CD4-positive, alpha-beta T cell treated with Interleukin-6 at 100 ng/mL for 8 hours (primary cell): ENCODE measurements at places on chromosomes 16 and 17.

GRCh38 chr17:35577830-35578196 is 558 bp downstream of the PEX12 start:
- no peak for DNase-seq

GRCh38 chr17:16511593-16511992 is 19.6 kb upstream of the LRRC75A start:
- DNase-seq = no peak

DNA sequence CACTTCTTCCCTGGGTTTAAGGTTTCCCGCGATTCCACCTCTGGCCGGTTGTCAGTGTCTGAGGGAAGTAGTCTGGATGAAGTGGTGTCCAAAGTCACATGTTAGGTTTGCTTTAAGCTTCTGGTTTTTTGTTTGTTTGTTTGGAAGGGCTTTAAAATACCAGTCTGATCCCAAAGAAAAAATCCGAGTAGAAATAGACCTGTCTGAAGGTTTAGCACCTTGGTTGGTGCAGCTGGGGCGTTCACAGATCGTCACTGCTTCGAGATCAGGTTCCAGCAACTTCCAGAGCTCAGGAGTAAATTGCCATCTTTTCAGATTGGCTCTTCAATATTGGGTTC is 567 bp downstream of the TMEM97 start:
- no peak for DNase-seq

- DNase-seq = no peak
These were observed 70.3 kb downstream of the SDR42E1 start for GRCh38 chr16:81940781-81941560.

GRCh38 chr17:57512258-57512657 is 232.8 kb downstream of the CCDC182 start:
- no peak for DNase-seq

GRCh38 chr16:24609740-24610415 is 70.5 kb downstream of the RBBP6 start:
- DNase-seq = no peak

DNA sequence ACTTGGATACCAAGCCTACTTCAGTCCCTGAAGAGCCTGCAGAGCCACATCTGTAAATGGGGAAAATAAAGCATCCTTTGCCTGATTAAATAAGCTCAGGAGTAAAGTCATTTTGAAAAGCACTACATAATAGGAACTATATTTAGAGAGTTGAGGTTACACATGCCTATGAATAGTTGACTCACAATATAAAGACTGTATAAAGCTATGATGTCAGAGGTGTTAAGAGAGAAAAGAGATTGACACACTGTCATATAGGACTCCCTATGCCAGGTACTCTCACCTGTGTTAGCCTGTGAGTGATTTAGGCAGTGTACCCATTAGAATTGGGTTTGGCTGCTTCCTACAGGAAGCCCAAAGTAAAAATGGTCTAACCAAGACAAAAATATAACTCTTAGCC is 87.7 kb upstream of the CRHR1 start:
- DNase-seq = no peak

DNA sequence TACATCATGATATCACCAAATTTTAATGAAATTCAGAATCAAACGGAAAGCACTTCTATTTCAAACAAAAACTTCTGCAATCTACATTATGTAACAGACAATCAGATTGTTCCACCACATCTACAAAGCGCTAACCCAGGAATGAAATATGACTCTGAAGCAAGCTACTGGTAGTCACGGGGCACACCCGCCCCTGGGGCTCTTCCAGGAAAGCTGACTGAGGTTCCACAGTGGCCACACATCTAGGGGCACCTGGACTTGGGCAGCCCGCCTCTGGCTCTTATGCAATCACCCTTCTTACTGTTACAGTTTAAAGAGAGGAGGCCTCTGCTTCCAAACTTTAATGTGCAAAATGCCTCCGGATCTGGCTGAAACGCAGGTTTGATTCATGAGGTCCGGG is 27.5 kb downstream of the ZCCHC14 start:
- DNase-seq = no peak

DNA sequence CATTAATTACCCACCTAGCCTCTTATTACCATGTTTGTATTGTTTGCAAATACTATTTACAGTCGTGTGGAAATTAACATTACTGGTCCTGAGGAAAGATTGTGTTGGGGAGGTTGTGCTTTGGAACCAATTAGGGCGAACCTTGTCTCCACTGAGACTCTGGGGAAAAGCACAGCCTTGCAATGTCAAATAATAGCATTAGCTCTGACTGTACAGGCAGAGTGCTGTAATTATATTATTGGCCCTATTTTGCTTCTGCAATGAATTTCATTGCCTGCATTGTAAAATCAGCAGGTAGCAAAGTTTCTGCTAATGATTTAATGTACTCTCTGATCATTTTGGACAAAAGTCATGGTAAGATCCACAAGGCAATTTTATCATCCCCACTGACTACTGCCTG is 97.0 kb downstream of the WWOX start:
- no peak for DNase-seq

- no peak for DNase-seq
These were observed 495.0 kb upstream of the HSBP1 start for GRCh38 chr16:83312718-83313245.

- no peak for DNase-seq
These were observed 31.3 kb downstream of the ASIC2 start for GRCh38 chr17:33261820-33262219.

- no peak for DNase-seq
These were observed 146.0 kb downstream of the ABCA8 start for GRCh38 chr17:68809148-68809547.

DNA sequence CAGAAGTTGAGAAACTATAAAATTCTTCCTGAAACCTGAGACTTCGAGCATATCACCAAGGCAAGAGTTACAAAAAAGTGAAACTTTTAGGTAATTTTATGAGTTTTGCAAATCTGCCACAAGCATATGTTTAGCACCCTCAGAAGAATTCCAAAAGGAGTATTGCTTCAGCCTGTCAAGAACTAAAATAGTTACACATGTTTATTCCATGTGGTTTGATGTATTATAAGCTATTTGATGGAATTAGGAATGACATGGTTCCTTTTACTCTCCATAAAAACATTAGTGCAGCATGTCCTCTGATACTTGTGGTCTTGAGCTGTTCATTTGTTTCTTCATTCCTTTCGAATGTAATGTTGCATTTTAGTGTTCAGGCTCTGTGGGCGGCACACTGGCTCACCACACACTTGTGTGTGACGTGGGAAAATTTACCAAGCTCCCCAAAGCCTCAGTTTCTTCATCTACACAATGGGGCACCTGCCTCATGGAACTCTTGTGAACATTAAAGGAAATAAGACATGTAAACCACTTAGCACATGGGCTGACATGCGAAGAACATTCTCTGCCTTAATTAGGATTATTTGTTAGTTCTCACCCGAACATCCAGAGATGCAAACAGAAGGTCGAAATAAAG is 204.2 kb upstream of the FOXF1 start:
- DNase-seq = no peak

GRCh38 chr16:75471723-75472633 is 7.5 kb upstream of the TMEM170A start:
- peak; percentile 57 for DNase-seq

GRCh38 chr17:32348483-32348800 is 1.5 kb upstream of the ZNF207 start:
- no peak for DNase-seq

DNA sequence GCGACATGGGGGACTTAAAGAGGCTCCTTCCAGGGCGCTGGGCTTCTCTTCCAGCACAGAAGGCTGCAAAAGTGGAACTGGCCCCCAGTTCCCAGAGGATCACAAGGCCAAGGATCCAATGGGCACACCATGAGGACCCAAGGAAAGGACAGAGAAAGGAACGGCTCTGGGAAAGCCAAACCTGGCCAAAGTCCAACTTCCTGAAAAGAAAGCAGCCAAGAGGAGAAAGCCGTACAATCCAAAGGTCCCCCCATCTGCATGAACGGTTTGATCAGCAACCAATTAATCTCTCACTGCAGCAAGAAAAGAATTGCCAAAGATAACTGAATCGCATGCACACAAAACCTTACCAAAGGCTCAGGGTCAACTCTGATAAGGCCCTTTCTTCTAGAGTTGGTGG is 19.8 kb upstream of the ICAM2 start:
- no peak for DNase-seq

GRCh38 chr17:1643999-1644492 is 1.5 kb downstream of the SCARF1 start:
- no peak for DNase-seq

GRCh38 chr17:76076146-76076764 is 1.7 kb downstream of the GALR2 start:
- no peak for DNase-seq

DNA sequence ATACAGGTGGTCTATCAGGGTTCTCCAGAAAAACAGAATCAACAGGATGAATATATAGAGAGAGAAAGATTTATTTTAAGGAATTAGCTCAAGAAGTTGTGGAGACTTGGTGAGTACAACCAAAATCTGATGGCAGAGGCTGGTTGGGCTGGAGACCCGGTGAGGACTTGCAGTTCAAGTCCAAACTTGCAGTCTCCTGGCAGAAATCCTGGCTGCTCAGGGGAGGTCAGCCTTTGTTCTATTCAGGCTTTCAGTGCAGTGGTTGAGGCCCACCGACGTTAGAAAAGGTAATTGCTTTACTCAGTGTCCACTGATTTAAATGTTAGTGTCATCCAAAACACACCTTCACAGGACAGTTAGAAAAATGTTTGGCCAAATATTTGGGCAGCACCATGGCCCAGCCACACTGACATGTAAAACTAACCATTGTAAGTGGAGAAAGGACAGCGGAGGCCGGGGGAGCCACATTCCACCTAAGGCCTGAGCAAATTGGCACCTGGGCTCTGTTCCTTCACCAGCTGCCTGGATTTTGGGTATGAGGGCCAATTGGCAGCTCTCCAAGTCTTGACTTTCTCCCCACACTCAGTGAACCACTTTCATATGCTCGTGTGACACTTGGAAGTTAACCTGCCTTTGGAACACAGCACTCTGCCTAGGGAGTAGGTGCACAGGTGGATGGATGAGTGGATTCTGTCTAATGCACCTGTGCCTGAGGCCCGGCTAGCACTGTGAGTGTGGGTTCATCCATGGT is 54.7 kb downstream of the CACNG5 start:
- no peak for DNase-seq

DNA sequence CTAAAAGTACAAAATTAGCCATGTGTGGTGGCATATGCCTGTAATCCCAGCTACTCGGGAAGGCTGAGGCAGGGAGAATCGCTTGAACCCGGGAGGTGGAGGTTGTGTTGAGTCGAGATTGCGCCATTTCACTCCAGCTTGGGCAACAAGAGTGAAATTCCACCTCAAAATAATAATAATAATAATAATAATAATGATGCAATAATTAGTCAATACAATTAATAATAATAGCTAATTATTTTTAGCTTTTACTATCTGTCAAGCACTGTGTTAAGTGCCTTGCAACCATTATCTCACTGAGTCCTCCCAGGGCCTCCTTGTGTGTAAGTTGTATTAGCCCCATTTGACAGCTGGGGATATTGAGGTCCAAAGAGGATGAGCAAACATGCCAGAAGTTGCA is 14.3 kb upstream of the HS3ST3A1 start:
- DNase-seq = no peak

DNA sequence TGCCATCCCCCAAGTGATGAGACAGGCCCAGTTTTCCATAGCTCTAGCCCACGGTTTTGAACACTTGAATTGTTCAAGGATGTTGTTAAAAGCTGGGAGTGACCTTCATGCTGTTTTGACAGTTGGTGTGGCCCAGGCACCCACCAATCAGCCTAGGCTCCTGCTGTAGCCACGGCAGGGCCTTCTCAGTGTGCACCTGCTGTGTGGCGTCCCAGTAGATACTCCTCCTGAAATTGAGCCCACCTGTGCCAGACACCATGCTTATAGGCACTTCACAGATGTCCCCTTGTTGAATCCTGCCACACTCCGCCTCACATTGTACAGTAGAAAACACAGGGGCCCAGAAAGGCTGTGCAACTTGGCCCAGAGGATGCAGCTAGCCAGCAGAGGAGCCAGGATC is 86.4 kb downstream of the SOCS1 start:
- no peak for DNase-seq

- no peak for DNase-seq
These were observed 121.9 kb downstream of the CDYL2 start for GRCh38 chr16:80682421-80683070.

- DNase-seq = no peak
These were observed 656 bp upstream of the FUS start for GRCh38 chr16:31179219-31179746.

DNA sequence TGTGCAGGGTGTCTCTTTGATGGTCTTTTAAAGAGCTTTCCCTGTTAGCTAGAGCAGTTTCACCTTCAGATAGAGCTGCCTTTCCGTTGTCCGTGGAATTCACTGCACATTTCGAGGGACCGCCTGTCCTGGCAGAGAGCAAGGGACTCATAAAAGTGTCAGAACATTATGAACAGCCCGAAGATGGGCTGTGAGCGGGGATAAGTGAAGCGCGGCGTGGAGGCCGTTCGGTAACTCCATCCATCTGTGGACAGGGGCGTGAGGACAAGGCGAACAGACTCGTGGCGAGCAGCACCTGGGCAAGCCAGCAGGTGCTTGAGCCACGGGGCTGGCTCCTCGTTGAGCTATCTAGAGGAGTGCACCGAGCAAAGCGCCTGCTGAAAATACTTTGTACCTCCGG is 371.2 kb downstream of the MAF start:
- DNase-seq = no peak

GRCh38 chr17:65537845-65538674 is 23.4 kb downstream of the AXIN2 start:
- peak; percentile 55 for DNase-seq

DNA sequence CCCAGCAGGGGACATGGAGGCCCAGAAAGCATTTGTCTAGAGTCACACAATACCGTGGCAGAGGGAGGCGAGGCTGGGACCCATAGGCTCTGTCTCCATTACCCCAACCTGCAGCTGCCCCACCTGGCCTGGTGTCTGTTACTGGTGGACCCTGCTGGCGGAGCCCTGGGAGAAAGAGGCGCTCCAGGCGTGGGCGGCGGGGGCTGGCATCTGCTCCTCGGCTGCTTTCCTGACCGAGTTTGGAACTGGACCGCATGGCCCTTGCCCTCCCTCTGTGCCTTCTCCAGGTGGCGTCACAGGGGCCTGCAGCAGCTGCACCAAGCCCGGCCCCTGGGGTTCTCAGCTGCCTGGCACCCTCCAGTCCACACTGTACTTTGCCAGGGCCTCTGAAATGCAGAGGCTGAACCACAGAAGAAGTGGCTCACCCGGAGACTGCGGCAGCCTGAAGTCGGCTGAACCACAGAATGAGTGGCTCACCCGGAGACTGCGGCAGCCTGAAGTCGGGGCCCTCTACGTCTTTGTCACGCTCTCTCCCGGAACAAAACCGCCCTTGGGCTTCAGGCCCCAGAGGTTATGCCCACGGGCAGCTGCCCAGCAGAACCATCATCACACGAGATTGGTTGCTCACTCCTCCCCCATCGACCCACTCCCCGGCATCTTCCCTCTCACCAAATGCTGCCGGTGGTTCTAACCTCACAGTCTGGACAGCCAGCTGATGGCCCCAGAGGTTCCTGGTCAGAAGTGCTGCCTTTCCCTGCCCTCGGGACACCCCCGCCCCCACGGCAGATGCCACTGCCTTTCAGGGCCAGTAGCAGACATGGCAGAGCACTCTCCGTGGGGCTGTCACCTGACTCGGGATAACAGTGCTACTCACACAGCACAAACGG is 20.2 kb downstream of the CBFA2T3 start:
- DNase-seq = no peak
